C1 segment of cervical spinal cord (tissue), 14 donors: ENCODE measurements at places on chromosomes 11 and 22.

GRCh38 chr22:29062286-29062821 lies 723 bp upstream of the C22orf31 start:
- no peak for DNase-seq

GRCh38 chr11:44550123-44550522 lies 15.3 kb upstream of the CD82 start:
- no peak for DNase-seq

- DNase-seq: no peak
Observed at GRCh38 chr22:28715611-28716010, 26.0 kb downstream of the CHEK2 start.

- DNase-seq: peak; percentile 14
Observed at GRCh38 chr22:38504731-38505540, 1.2 kb downstream of the DDX17 start.

DNA sequence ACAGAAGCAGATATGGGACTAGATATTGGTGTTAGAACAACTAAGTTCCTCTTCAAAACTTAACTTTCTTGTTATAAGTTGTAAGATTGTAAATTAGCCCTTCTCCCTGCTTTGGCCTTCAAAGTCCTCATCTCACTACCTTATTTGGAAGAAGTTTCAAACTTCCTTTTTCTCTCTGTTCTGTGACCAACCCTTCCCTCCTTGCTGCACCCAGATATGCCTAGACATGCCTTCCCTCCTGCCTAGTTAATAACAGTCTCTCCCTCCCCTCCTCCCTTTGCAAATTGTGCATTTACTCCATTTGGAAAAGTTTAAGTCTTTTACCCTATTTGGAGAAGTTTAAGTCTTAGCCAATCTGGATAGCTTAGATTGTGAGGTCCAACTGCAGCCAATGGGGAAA lies 4.9 kb downstream of the OR52K2 start:
- no peak for DNase-seq

DNA sequence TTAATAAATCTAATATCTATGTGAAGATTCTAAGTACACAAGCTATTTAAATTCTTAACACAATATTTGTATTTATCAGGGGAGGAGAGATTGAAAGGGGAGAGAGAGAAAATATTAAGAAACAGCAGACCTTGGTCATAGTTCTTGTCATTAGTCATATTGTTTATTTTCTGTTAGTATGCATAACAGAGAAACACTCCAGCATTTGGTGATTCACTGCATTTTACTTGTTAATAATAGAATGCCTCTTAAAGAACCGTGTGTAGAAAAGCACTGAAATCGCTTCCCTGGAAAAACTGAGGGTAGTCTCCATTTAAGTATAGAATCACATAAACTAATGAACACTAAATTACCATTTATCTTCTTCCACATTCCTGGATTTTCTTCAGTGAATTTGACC lies 122.7 kb upstream of the TRPC6 start:
- no peak for DNase-seq
